ENCODE measurements at places on chromosomes 12 and 14. TPM values are rescaled to one million over a fixed set of nuclear protein-coding genes. Genes with fewer than 3 reads are reported as not detected.

GRCh38 chr12:18262514-18262913 lies 1.2 kb downstream of the PIK3C2G start:
- DNase-seq = no peak

GRCh38 chr14:60349663-60350365 lies 100.8 kb downstream of the PPM1A start:
- DNase-seq = peak; percentile 26

The PZP gene
- 0.31 TPM for total RNA-seq

The PLEKHH1 gene
- total RNA-seq = 4.3 TPM

DNA sequence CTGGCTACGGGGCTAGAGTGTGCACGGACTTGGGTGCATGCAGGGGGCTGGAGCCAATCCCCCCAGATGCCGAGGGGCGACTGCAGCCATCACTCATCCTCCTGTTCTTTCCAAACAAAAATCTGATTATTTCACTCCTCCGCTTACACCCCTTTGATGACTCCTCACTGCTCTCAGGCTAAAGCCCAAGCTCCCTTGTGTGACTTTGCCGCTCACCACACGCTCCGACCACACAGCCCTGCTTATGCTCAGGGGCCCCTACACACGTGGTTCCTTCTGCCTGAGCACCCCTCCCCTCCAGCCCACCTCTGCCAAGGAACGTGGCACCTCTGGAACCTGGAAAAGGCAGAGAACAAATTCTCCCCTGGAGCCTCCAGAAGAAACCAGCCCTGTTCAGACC lies 13.7 kb downstream of the CHFR start:
- no peak for DNase-seq

The TBX3 gene
- total RNA-seq = 12.0 TPM

- no peak for DNase-seq
Measured at GRCh38 chr14:79253576-79253975, 957.7 kb downstream of the DIO2 start.

DNA sequence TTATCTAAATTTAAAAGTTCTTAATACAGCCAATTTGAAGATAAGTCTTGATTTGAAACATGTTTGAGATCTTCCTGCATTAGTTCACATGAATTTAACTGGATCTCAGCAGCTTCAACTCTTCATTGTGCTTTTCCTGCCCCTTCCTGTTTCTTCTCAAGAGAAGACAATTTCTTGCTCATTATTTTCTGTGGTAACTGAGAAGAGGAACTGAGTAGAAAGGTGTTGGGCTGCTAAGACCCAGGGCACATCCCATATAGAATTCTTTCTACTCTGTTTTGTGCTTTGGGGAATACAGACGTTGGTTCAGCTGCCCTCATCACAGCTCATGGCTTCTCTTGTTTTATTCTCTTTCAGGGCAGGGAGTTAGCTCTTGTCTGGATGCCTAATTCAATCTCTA lies 110.2 kb downstream of the SNAPC1 start:
- no peak for DNase-seq

The PIWIL1 gene
- total RNA-seq = not detected

DNA sequence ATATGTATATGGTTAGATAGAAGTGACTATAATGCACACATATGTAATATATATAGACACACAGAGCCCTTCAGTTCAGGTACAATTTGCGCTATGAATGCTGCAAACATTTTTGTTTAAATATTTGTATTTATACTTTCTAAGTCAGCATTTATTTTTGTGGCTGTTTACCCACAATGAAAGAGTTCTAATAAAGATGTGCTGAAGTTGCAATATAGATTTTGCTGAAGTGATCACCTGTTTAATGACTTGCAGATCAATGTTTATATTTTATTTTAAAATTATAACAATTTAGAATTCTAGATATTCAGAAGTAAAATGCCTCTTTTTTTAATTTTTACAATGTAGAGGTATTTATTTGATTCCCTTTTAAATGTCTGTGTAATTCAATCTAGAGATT lies 3.5 kb downstream of the FOXG1 start:
- DNase-seq = no peak

The SLC4A8 gene
- 0.49 TPM for total RNA-seq

GRCh38 chr14:61866932-61867920 lies 105.0 kb downstream of the SNAPC1 start:
- no peak for DNase-seq

DNA sequence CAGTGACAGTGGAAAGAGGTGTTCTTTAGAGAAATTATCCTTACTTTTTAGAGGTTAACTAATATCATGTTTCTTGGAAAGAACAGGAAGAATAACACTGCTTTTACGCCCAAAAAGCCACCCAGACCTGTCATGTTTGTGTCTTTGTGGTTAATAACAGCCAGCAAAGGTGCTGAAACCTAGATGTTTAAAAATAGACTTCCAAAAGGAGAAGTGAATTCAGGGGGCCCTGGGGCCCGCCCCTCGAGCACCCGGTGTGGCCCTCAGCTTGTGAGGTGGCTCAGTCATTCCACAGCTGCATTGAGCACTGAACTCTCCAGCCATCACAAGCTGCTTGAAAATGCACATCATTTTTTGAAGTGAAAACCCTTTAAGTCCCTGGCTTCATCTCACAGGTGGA lies 20.8 kb upstream of the AMN start:
- no peak for DNase-seq

- peak; percentile 94 for DNase-seq
Measured at GRCh38 chr12:119176267-119177055, 2.3 kb upstream of the HSPB8 start.

The SRRM4 gene
- 0.23 TPM for total RNA-seq

GRCh38 chr14:24313913-24314312 lies 2.6 kb downstream of the LTB4R start:
- DNase-seq = no peak

DNA sequence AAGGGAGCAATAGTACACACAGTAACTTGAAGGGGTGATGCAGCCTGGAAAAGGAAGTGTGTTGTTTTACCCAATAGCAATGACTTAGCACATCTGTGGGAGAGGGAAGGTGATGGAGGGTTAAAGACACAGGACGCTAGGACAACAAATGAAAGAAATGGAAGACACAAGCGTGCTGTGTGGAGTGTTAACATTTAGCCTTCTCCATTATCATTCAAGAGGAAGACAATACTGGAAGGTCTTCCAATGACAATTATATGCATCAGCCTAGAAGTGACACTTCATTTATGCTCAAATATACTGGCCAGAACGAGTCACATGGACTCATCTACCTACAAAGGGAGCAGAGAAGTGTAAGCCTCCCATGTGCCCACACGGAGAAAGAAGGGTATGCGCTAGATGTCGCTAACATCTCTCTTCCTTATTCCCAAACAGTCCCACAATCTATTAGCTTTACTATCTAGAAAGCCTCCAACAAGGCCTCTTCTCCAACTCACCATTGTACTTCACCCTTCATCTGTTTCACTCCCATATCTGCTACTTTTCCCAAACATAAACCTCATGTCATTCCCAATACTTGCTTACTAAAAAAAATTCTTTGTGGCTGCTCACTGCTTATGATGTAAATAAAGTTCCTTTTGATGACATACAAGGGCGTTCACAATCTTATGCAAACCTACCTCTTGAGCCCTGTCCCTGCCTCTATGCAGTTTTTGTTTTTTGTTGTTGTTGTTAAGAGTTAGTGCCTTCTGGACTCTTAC lies 20.3 kb downstream of the PPM1H start:
- DNase-seq = no peak

- DNase-seq = no peak
Measured at GRCh38 chr14:101635749-101636560, 74.7 kb downstream of the DIO3 start.

DNA sequence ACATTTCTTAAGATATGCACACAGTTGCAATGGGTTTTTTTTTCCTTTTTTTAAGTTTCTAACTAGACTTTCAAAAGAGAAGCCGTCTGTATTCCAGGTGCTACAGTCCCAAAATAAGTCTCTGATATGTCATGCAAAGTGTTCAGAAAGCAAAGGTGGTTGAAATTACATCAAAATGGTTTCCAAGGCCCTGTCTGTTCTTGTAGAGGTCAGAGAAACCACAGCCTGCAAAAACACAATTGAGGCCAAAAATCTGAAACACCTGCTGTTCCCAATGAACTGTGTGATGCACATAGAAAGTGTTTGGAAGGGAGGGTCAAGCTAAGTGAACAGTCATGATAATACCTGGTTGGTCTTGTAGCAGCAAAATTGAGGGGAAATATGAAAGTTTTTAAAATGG lies 91.0 kb downstream of the VRK1 start:
- no peak for DNase-seq

GRCh38 chr12:91773749-91774429 lies 371.8 kb downstream of the BTG1 start:
- no peak for DNase-seq

The KTN1 gene
- 273 TPM for total RNA-seq

DNA sequence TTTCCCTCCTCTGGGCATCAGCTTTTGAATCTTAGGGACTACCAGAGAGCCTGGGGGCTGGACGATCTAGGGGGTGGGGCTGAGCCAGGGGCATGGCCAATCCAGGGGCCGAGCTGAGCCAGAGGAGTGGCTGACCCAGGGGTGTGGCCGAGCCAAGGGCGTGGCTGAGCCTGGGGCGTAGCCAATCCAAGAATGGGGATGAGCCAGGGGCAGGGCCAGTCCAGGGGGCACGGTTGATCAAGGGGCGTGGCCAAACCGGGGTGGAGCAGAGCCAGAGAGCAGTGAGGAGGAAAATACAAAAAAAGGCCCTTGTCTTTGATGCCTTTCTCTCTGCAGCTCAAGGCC lies 219.3 kb upstream of the NOS1 start:
- peak; percentile 11 for DNase-seq

The ANG gene
- 1.6 TPM for total RNA-seq

The ABCC9 gene
- 107 TPM for total RNA-seq

- peak; percentile 8 for DNase-seq
Measured at GRCh38 chr12:24562771-24563431, 386.0 kb downstream of the BCAT1 start.

The YY1 gene
- 47.4 TPM for total RNA-seq

DNA sequence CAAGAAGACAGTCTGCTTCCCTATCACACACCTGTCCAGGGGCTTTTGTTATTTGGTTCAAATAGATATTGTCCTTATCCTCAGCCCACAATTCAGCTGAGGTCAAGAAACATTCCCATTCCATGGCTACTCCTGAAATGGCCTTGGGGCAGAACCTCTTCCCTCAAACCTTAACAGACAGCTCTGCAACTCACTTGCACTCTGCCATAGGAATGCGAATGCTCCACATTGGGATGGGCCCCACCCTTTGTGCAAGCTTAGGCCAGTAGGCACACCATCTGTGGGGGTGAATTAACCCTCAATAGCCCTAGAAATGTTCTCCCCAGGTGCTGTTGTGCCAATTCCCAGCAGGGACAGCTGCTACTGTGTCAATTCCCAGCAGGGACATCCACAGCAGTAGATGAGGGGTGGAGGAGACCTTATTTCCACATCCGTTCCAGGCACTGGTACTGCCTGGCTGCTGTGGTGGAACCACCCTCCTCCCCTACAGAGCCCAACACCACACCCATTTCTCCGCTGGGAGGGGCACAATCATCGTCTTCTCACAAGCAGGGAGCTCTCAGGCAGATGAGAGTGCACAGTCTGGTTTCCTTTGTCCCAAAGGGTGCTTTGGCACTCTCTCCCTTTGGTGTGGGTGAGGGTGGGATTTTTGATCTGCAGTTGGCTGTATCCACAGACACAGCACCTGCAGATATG lies 42.3 kb upstream of the GLIPR1 start:
- no peak for DNase-seq

- no peak for DNase-seq
Measured at GRCh38 chr14:32303865-32304264, 25.2 kb upstream of the AKAP6 start.

DNA sequence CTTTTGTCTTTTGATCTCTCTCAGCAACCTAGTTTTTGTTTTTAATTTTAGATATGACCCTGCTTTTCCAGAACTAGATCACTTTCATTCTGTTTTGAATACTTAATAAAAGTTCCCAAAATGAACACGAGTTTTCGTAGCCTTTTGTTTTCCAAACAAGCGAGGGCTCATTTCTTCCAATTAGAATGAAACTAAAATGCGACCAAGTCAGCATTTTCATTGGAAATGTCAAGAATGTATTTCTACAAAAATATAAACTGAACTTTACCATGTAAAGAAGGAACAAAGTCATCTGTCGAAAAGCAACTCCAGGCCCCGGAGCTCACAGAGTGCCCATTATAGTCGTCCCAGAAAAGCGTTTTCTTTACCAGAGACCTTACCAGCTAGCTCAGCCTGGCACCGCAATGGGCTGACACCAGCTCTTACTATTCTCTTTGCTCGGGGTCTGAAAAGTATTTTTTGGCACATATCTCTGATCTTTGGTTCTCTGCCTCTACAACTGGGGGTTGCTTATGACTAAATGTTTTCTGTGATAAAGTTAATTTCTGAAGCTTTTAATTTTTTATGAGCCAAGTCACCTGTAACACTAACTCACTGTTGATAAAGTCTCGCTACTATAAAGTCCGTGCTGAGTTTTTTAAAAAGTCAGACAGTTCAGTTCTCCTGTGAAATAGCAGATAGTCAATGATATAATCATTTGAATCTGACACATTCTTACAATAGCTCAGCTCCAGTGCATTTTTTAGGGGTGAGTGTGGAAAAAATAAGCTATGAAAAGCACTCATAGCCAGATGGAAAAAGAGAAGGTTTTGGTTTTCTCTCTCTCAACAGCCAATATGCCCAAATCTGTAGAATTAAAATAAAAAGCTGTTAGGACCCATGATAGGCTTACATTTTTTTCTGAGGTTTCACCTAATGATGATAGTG lies 43.4 kb downstream of the SAMD4A start:
- no peak for DNase-seq

DNA sequence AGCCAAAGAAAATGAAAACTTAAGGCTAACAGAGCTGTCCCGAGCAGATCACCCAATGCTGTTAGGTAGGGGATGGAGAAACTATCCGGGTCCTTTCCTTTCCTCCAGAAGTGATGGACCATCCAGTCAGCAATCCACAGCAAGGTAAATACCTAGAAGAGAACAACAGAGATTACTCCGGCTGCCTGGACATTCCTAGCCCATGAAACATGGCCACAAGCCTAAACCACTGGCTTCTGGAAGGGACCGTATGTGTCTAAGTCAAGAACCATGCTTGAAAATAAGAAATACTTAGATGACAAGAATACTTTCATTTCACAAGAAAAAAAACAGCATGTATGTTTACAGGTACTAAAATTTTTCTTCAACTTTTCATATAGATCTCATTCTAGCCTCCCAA lies 152.9 kb downstream of the SLC41A2 start:
- DNase-seq = no peak

DNA sequence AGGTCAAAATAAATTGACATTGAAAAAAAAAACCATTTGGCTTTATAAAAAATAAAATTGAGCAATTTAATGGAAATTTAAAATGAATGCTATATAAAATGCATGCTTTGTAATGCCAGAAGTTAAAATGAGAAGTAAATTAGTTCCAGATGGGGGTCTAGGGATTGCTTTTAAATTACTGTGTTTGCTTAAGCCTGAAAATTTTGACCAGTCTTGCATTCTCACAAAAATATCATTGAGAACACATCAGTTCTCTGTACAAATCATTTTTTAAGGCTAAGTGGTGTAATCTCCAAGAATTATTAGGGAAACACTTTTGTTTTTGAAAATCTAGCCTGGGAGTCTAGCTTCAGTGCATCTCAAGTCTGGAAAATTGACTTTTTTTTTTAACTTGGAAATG lies 90.7 kb downstream of the RERG start:
- DNase-seq = no peak

The IRAK3 gene
- 6.5 TPM for total RNA-seq

All from heart right ventricle (tissue), 16 donors.